Activated B cell treated with CpG ODN at 0.5 μM for 24 hours (primary cell): ENCODE measurements at places on chromosomes 6 and 20.

GRCh38 chr6:125094563-125094962, 59.0 kb upstream of the TPD52L1 start:
- DNase-seq: no peak

GRCh38 chr20:2671977-2672376, 8.0 kb upstream of the IDH3B start:
- DNase-seq: no peak

- DNase-seq: peak; percentile 42
Observed at GRCh38 chr20:57397693-57398108, 6.5 kb downstream of the RBM38 start.

DNA sequence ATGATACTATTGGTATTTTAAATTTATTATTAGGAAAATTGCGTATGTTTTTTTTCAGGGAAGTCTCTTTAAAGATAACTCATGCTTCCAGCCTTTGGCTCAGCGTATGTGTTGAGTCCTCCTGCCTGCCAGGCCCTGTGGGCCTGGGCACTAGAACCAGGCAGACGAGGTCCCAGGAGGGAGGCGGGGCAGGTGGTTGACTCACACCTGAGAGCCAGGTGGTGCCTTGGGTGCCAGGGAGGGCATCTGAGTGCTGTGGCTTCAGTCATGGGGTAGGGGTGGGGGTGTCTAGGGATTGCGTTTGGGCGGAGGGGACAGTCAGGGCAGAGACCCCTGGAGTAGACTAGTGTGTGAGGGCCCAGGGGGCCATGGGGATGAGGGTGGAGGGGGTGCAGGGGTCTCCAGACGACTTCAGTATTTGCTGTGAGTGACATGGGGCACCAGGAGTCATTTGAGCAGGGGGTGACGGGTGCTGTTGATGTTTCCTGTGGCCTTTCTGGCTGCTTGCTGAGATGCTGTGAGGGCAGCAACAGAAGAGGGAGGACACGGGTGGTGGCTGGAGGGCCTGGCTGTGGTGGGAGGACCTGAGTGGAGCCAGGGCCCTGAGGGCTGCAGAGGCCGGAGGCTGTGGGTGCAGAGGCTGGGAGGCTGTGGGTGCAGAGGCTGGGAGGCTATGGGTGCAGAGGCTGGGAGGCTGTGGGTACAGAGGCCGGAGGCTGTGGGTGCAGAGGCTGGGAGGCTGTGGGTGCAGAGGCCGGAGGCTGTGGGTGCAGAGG, 14.8 kb upstream of the ADRM1 start:
- no peak for DNase-seq

GRCh38 chr6:160215232-160215631, 43.4 kb downstream of the SLC22A2 start:
- DNase-seq: no peak

DNA sequence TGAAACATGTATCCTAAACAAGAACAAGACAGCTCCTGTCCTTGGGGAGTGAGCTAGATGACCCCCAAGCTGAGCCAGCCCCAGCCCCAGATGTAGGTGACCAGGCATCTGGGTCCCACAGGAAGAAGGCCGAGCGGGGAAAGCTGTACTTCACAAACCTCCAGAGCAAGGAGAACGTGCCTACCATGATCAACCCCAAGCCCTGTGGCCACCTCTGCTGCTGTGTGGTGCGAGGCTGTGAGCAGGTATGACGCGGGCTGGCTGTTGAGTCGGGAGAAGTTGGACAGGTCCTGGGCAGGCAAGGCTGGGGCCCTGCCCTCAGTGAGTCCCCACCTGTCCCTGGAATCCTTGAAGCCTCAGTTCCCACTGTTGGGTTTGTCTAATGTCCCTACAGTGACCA, 11.4 kb upstream of the CAPN11 start:
- no peak for DNase-seq

GRCh38 chr6:49909563-49909962, 43.2 kb upstream of the CRISP1 start:
- no peak for DNase-seq

DNA sequence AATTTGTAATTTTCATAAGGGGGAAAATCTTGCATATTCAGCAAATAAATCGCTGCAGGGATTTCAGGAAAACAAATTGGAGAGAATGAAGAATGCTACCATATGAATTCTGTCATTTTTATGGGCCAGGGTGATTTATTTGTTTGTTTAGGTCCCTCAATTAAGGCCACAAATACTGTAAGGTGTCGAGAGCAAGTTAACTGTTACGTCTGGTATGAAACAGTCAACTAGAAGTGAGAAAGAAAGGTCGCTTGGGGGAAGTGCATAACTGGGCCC, 166.9 kb upstream of the TSHZ2 start:
- DNase-seq: no peak

- DNase-seq: no peak
Observed at GRCh38 chr6:22468256-22468965, 101.0 kb upstream of the HDGFL1 start.

GRCh38 chr6:218153-219018, 73.9 kb upstream of the DUSP22 start:
- peak; percentile 57 for DNase-seq

DNA sequence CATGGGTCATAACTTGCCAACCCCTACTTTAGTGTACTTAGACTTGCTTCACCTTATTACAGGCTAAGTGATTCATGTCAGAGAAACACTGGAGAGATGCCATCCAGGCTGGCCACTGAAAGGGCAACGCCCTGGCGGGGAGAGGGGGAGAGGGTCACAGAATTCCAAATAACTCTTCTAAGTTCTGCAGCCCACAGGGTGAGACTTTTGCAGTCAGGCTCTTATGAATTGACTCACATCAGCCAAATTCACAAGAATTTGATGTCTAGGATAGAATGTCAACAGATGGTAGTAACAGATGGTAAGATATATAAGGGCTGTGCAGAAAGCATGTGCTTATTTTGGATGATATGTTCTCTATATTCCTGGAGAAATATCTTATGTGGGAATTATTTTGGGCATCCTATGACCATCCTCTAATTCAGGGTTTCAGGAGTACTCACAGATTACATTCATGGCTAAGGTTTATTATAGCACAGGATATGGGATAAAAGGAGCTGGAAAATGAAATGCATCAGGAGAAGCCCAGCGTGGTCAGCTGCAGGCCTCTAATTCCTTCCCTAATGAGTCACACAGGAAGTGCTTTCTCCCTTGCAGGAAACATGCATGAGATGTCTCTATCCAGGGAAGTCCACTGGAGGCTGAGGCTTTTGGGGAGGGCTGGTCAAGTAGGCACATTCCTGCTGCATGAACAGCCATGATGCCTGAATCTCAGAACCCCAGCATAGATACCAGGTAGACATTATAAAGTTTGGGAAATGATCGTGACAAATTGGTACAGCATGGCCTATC, 58.7 kb upstream of the RIN2 start:
- no peak for DNase-seq

GRCh38 chr6:152146385-152146784, 338.9 kb downstream of the ESR1 start:
- no peak for DNase-seq

GRCh38 chr20:52457826-52458225, 266.2 kb upstream of the ZFP64 start:
- no peak for DNase-seq

- DNase-seq: no peak
Observed at GRCh38 chr20:54284928-54285704, 77.2 kb downstream of the PFDN4 start.

DNA sequence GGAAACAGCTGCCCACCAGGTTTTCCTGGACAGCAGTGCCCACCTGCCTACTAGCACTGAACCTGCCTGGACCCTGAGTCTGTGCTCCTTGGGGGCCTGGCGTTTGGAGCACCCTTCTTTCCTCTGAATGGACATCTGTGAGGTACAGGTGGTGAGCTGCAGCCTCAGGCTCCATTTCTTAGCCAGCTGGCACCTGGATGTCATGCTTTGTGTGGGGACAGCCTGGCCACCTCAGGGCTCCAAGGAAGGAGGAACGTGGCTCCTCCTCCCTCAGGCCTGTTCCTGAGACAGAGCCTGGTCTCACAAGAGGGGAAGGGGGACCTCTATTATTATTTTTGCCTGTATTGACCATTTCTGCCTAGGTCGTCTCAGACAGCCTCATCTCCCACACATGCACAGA, 8.1 kb downstream of the TMEM151B start:
- no peak for DNase-seq
